ENCODE measurements at places on chromosomes 1 and 21. TPM values are rescaled to one million over a fixed set of nuclear protein-coding genes. Genes with fewer than 3 reads are reported as not detected.

Gene CD164L2
- total RNA-seq: not detected

DNA sequence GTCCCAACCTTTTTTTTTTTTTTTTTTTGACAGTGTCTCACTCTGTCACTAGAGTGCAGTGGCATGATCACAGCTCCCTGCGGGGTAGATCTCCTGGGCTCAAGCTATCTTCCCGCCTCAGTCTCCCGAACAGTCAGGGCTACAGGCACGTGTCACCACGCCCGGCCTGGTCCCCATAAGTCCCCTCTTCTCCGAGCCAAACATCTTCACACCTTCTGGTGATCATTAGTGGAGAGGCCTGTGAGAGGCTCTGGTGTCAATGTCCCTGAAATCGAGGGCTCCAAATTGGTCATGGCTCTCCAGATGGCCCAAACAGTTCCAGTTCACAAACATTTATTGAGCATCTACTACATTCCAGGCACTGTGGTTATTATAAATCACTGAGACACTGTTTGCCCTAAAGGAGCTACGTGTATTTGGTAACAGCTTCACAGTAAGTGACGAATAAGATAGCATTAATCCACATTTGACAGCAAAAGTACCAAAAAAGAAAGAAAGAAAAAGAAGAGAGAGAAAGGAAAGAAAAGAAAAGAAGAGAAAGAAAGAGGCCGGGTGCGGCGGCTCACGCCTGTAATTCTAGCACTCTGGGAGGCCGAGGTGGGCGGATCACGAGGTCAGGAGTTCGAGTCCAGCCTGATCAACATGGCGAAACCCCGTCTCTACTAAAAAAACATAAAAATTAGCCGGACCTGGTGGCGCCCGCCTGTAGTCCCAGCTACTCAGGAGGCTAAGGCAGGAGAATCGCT is 867 bp upstream of the TIMM17A start:
- no peak for DNase-seq

- no peak for DNase-seq
These were observed 69.1 kb downstream of the RUSC1 start for GRCh38 chr1:155389826-155390225.

DNA sequence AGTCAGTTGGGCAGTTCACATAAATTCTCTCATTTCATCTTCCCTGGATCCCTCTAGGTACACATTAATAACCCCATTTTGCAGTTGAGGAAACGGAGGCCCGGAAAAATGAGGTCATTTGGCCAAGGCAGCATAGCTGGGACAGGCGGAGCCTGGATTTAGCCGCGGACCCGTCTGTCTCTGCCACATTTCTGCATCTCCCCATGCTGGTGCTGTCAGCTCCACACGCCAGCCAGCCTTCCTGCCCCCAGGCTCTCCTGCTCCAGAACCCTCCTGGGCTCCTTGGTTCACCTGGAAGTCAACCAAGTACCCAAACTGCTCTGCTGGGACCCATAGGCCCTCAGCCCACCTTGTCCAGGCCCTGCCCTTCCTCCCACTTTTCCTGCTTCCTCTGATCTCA is 7.6 kb downstream of the FOXO6 start:
- DNase-seq: no peak

DNA sequence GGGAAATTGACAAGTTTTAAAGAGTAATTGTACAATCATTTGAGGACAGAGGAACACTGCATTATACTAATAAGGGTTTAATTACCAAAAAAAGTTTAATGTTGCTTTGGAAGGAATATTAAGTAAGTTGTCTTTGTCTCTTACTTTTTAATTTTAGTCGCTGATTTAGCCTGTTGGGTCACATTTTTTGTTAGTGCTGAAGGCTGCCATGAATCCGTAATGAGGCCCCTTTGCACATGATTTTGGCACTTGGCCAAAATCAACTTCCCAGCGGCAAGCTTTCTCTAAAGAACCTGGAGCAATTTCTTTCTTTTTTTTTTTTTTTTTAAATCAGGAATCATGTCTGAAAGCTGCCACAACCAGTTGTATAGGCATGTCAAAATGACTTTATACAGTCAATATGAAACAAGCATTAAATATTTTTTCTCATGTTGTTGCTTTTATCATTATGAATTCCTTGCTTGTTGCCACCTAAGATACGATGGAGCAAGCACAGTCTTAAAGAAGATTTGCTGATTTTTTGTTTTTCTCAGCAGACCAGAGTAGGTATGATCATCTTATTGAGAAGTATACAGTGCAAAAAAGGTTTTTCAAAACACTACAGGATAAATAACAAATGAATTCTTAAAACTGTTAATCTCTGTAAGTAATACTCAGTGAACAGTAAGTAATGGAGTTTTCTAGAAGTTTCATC is 690.4 kb downstream of the USP25 start:
- no peak for DNase-seq

DNA sequence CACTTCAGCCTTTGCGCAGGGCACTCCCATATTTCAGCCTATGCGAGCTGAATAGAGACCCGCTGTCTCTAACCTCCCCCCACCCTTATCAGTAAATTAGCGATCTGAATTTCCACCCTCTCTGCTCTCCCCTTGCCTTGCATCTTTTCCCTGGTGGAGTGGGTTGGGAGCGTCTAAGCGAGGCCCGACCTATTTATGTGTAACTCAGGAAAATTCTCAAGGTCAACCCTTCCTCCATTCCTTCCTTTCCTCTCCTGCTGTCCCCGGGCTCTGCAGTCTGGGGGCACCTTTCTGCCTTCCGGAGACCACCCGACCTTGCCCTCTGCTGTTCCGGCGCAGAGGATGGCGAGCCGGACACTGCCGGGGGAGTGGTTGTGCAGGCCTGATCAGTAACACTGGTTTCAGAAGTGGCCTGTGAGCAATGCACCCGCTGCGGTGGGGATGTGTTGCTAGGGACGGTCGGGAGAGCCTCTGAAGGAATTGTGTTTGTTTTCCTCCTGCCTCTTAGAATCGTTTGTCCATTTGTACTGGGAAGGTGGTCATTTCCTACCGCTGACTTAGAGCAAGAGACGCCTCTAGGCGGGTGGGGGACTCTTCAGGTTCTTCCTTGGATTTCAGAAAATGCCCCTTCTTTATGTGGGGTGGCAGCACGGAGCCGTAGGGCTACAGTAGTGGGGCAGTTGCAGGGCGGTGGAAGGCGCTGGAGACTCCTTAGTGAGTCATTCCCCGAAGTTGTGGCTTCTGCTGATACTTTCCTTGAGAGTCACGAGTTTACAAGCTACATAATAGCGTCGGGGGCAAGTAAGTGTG is 513 bp downstream of the MGST3 start:
- DNase-seq: no peak

DNA sequence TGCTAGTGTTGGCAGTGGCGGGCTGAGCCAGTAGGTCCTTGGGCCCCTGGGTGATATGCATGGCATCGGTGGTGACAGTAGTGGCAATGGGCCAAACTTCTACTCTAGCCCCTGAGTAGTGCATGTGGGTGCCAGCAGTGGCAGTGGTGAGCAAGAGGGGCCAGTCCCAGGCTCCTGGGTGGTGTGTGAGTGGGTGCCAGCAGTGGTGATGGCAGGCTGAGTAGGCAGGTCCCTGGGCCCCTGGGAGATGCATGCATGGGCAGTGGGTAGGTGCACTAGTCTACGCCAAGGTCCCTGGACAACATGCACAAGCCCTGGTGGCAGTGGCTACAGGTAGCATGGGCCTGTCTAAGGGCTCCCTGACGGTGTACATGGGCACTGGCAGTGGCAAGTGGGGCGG is 24.6 kb upstream of the TTC22 start:
- no peak for DNase-seq

DNA sequence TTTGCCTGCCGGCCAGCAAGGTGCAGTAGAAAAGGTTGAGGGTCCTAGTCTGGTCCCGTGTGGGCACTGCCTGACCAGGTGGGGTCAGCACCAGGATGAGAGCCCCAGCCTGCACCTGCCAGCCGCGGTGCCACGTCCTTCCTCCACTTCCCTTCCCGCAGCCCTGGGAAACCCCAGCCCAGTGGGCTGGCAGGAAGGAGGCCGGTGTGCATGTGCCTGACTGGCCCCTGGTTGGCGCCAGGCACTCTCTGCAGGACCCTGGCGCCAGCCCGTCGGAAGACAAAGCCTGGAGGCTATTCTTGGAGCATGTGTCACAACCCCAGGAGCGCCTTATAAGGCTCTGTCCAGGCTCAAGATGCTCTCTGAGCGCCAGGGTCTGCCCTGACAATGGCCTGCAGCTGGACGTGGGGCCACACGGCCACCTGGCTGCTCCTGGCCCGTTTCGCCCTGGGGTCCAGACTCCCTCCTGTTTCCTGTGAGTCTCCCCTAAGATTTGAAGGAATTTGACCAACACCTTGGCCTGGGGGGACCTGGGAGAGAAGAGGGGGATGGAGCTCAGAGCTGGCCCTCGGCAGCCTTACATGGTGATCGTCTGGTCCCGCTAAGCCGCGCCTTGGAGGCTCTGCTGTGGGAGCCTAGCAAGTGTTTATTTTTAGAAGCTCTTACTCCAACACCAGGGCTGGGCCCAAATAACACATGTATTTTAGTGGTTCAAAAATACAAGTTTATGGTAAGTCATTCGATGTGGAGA is 31.9 kb upstream of the POFUT2 start:
- no peak for DNase-seq

All from esophagus muscularis mucosa (tissue), 4 donors.